ENCODE measurements at places on chromosomes 13 and 19.

DNA sequence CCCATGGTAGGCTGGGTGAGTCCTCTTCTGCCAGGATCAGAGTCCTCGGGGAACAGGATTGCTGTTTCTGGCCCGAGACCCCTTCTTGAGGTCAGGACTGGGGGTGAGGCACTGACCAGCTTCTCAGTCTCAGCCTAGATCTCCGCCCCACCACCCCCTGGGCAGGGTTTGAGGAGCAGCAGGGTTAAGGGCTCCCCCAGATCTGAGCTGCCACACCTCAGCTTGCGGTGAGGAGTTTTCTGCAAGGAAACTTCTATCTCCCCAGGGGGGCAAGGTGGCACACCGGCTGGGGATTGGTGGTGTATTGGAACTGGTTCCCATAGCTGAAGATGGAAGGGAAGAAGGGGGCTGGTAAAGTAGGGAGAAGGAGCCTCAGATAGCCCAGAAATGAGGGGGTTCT lies 19.5 kb downstream of the CHST8 start:
- DNase-seq, result no peak

GRCh38 chr19:35987571-35987896 lies 7.5 kb upstream of the SDHAF1 start:
- DNase-seq, result no peak

- no peak for DNase-seq
Measured at GRCh38 chr13:92807966-92808365, 418.6 kb upstream of the GPC6 start.

GRCh38 chr13:46168341-46168740 lies 13.6 kb downstream of the LCP1 start:
- no peak for DNase-seq

All from T-helper 9 cell (primary cell).